ENCODE measurements at places on chromosomes 13 and 19. TPM values are rescaled to one million over a fixed set of nuclear protein-coding genes. Genes with fewer than 3 reads are reported as not detected.

The RFXANK gene
- total RNA-seq, result 40.3 TPM

The KIR2DL3 gene
- total RNA-seq, result not detected

The CCNA1 gene
- total RNA-seq, result 0.26 TPM

The OVOL3 gene
- total RNA-seq, result not detected

The SHISA2 gene
- total RNA-seq, result under 0.01 TPM

The SIAH3 gene
- total RNA-seq, result not detected

The ZNF829 gene
- total RNA-seq, result 2.7 TPM

The ZNF780B gene
- 17.3 TPM for total RNA-seq

The INAFM1 gene
- 1.5 TPM for total RNA-seq
